ENCODE measurements at places on chromosomes 6 and 20. TPM values are rescaled to one million over a fixed set of nuclear protein-coding genes. Genes with fewer than 3 reads are reported as not detected.

REM1 gene
- total RNA-seq = not detected

DNA sequence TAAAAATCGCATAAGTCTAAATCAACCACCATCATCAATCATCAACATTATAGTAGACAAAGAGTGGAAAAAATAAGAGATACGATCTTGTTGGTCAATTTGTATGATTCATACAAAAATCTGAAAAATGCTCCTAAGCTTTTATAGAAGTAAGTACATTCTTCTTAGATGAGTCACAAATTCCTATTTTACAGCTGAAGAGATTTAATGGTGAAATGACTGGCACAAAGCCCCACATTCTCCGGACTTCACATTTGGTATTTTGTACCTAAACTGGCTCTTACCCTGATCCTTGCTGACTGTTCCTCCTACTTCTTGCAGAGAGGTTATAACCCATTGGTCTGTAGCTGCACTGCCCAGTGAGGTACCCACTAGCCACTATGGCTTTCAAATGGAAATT, 29.9 kb upstream of the PREP start:
- no peak for DNase-seq

DNA sequence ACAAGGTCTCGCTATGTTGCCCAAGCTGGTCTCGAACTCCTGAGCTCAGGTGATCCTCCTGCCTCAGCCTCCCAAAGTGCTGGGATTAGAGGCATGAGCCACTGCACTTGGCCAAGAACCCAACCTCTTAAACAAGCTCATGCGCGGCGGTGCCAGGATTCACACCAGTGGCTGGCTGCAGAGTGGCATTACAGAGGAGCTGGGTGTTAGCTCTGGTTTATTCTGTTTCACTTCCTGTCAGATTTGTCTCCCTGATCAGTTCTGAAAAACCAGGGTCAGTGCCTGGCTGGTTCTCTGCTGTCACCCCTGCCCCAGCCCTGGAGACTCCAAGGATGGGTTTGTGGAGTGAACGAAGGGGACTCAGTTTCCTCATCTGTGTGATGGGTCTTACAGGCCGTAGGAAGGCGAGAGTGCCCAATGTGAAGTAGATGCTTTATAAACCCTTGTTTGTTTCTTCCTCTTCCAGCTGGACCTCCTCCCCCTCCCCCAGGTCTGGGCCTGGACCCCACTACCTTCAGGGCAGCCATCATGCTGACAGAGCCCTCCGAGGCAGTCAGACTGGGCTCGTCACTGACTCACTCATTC, 63.4 kb downstream of the UBE2V1 start:
- no peak for DNase-seq

CLDN20 gene
- total RNA-seq = not detected

DNA sequence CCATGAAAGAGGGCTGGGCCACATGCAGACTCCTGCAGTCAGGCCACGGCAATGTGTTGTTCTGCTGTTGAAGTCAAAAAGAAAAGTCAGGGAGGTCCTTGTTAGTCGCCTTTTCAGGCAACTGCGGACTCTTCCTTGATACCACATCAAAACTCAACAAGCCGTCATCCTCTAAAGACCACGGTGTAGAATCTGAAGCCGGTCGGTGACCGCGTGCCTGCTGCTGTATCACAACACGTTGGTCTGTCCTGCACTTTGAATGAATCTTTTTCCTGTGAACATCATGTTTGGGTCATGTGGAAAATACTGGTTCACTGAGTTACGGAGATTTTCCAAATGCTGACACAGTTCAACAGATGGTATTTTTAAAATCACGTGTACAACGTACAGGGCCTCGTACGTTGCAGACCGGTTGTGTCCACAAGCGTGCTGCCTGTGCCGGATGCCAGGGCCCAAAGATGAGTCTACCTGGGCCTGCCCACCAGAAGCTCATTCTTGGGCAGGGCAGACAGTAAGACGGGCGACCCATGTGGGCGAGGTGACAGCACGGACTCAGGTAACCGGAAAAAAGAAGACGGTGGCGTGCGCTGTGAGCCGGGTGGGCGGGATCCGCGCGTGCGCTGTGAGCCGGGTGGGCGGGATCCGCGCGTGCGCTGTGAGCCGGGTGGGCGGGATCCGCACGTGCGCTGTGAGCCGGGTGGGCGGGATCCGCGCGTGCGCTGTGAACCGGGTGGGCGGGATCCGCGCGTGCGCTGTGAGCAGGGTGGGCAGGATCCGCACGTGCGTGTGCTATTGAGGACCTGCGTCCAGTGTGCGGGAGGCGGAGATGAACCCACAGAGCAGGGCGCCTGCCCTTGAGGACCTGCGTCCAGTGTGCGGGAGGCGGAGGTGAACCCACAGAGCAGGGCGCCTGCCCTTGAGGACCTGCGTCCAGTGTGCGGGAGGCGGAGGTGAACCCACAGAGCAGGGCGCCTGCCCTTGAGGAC, 114.5 kb downstream of the FAM120B start:
- no peak for DNase-seq

DNA sequence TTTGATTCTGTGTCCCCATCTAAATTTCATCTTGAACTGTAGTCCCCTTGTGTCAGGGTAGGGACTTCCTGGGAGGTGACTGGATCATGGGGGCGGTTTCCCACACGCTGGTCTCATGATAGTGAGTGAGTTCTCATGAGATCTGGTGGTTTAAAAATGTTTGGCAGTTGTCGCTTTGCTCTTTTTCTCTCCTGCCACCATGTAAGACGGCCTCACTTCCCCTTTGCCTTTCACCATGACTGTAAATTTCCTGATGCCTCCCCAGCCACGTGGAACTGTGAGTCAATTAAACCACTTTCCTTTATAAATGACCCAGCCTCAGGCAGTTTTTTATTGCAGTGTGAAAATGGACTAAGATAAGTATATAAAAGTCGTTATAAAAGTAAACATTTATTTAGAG, 80.5 kb upstream of the SGK1 start:
- no peak for DNase-seq

DNA sequence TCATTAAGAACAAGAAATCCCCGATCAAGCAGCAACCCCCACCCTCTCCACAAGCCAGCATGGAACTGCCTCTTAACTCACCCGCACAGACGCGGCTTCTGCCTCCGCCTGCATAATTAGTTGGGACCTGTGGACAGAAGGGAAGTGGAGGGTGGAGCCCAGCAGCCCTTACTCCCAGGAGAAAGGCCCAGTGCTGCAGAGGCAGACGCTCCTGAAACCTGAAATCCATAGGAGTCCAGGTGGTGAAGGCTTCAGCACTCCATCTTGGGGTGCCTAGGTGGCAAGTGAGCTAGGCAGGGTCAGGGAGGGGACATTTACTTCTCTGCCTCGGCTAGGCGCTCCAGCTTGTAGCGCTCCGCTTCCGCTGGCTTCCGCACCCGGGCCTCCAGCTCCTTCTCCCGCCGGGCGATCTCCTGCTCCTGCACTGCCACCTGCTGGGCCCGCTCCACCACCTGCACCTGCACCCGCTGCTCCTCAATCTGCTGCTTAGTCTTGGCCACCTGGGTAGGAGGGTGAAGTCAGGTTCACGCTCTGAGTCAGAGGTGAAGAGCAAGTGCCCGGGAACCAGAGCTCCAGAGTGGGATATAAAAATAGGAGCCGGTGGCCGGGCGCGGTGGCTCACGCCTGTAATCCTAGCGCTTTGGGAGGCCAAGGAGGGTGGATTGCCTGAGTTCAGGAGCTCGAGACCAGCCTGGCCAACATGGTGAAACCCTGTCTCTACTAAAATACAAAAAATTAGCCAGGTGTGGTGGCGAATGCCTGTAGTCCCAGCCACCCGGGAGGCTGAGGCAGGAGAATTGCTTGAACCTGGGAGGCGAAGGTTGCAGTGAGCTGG, 10.7 kb downstream of the TUBB start:
- peak; percentile 49 for DNase-seq

DNA sequence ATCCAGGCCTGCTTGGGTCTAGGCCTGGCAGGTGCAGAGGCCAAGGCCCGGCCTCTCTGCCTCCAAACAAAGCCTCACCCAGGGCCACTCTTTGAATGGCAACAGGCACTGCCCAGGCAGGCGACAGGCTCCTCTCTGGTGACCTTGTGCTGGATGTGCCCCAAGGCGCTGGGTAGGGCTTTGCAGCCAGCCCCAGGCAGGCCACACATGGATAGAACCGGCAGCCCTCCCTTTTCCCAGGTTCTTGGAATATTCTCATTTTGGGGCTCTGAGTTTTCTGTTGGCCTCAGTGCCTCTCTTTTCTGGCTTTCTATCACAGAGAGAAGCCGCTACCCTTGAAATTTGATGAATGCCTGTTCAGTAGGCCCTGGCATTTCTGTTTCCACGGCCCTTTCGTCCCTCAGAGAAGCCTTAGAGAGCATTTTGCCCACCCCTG, 18.9 kb downstream of the PKIG start:
- DNase-seq = no peak

ANGPT4 gene
- not detected for total RNA-seq

- DNase-seq = no peak
These were observed 7.2 kb upstream of the VWA7 start for GRCh38 chr6:31784098-31784925.

All from occipital lobe (tissue), 3 donors.